Cortex of kidney (tissue), 1 donor: ENCODE measurements at places on chromosomes 2 and 18.

DNA sequence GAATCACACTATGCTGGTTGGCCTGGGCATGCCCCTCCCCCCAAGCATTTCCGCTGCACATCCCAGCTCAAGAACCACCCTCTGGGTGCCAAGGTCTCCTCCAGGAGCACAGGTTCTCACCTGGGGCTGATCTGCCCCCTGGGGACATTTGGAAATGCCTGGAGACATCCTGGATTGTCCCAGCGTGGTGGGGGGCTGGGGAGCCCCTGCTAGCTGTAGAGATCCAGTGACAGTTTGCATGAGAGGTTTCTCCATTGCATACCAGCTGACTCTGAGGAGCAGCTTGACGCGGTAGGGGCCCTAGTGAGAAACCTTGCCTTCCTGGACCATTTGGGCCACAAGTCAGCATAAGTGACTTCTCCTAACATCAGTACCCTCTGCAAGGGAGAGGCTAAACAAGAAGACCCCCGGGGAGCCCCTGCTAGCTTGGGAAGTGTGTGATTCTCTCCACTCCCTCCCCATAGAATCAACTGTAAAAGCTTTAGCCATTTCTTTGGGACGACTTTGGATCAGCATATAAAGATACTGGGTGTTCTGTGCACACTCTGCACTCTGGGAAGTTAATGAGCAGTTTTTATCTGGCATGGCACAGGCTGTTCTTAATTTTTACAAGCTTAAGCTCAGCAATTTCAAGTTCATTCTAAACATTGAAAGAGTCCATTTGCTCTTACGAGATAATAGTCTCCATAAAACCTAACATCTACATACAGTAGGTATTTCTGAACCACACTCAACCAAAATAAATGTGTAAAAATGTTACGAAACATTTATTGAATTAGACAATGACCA is 94.1 kb downstream of the GBX2 start:
- DNase-seq: no peak

DNA sequence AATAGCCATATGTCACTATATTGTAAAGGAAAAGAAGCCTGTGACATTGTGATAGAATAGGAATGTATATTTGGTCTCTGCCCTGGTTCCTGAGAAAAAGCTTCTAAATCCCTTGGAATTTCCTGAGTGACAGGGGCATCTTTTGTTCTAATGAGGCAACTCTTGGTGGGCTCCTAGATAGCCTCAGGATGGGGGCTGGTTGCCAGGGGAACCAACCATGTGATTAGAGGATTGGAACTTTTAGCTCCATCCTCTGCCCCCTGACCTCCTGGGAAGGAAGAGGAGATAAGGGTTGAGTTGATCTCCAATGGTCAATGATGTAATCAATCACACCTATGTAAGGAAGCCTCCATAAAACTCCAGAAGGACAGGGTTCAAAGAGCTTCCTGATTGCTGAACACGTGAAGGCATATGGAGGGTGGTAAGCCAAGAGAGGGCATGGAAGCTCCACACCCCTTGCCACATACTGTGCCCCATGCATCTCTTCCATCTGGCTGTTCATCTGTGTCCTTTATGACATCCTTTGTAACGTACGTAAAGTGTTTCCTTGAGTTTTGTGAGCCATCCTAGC is 2.9 kb upstream of the ME2 start:
- no peak for DNase-seq

DNA sequence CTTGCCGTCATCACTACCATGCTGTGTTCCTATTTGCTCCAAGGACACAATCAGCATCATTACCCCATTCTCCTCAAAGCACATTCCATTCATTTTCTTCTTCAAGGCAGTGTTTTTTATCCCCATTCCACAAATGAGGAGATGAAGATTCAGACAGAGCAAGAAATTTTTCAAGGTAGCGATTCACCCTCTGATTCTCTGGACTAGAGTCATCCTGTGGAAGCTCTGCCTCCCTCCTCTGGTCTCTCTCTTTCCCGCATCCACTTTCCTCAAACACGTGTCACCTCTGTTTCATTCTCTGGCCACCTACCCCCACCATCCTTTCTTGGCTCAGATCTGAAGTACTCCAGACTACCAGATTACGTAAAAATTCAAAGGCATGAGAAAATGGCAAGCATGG is 297.9 kb downstream of the SOX11 start:
- no peak for DNase-seq

DNA sequence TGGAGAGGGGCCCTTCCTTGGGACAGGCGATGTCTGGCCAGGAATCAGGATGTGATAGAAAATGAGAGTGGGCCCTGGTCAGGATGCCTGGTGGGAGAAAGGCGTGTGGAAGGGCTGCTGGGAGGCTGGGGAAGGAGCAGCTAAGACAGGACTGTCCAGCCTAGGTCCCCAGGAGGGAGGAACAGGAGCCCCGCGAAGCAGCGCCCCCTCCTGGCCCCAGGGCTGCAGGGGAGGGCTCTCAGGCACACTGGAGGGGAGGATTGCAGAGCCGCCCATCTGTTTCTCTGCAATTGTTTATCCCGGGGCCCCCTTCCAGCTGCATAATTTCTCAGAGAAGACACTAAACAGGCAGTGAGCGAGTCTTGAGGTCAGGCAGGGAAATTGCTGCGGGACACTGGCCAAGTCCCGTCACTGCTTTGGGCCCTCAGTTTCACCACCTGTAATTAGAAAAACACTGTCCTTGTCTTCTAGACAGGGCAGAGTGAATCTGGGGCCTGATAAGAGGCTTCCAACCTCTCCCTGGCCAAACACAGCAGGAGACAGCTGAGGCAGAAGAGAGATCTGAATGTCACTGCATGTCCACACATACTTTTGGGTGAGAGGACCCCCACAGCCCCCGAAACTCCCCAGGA is 3.9 kb upstream of the NPPC start:
- no peak for DNase-seq

- no peak for DNase-seq
Measured at GRCh38 chr2:70024284-70024683, 62.9 kb upstream of the ASPRV1 start.

DNA sequence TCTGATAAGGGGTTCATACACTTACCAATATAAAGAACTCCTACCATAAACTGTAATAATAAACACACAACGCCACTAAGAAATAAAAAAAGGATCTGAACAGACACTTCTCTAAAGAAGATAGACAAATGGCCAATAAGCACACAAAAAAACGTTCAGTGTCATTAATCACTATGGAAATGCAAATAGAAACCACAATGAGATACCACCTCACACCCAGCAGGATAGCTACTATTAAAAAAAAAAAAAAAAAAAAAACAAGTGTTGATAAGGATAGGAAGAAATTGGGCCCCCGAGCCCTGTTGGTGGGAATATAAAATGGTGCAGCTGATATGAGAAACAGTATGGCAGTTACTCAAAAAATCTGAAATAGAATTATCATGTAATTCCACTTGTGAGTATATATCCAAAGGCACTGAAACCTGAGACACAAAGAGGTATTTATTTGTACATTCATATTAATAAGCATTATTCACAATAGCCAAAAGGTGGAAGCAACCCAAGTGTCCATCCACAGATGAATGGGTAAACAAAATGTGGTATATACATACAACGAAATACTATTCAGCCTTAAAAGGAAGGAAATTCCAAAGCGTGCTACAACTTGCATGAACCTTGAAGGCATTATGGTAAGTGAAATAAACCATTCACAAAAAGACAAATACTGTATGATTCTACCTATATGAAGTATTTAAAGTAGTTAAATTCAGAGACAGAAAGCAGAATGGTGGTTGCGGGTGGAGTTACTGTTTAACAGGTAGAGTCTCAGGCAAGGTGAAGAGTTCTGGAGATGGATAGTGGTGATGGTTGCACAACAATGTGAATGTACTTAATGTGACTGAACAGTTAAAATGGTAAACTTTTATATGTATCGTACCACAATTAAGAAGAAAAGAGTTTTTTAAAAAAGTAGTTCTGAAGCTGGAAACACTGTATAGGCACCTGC is 17.9 kb downstream of the REV1 start:
- no peak for DNase-seq

GRCh38 chr2:199895406-199895805 is 15.7 kb upstream of the C2orf69 start:
- DNase-seq: no peak

DNA sequence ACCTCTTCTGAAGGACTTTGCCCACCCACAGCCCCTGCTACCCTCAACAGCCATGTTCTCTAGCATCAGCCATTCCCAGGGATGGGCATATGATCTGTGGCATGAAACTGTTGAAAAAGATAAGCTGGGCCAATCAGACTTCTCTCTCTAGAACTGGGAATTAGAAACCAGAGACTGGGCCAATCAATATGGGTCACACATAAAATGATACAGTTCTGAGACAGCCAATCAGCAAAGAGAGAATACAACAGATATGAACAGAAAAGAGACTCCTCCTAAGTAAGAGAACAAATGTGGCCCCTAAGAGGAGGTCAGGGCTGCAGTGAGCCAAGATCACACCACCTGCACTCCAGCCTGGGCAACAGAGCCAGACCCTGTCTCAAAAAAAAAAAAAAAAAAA is 2.1 kb downstream of the KIDINS220 start:
- DNase-seq: no peak

DNA sequence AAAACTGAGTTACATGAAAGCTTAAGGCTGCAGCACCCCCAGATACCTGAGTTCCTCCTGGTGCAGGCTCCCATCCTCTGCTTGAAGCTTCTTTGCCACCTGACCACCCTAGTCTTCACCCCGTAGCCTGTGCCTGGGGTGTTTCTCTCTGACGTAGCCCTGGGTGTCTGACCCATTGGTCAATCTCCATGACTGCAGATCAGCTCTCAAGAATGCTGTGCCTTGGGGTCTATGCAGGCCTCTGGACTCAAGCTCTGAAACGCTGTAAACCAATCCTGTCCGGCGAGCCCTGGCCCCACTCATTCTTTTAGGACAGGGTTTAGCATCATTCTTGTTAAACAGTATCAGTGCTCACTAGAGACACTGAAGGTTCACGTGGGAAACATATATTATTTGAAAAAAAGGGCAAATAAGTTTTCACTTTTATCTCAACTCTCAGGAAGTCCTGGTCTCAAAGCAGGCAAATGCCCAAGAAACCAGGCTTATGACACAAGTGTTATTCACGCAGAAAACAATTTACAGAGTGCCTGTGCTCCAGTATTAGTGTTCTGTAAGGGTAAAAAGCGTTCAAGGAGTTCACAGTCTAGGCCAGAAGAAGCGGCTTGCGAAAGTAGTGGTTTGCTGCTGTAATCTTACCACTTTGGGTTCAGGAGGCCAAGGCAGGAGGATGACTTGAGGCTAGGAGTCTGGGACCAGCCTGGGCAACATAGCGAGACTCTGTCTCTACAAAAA is 22.8 kb upstream of the PPP4R1 start:
- no peak for DNase-seq

- no peak for DNase-seq
Measured at GRCh38 chr2:84781942-84782716, 98.8 kb downstream of the TRABD2A start.

DNA sequence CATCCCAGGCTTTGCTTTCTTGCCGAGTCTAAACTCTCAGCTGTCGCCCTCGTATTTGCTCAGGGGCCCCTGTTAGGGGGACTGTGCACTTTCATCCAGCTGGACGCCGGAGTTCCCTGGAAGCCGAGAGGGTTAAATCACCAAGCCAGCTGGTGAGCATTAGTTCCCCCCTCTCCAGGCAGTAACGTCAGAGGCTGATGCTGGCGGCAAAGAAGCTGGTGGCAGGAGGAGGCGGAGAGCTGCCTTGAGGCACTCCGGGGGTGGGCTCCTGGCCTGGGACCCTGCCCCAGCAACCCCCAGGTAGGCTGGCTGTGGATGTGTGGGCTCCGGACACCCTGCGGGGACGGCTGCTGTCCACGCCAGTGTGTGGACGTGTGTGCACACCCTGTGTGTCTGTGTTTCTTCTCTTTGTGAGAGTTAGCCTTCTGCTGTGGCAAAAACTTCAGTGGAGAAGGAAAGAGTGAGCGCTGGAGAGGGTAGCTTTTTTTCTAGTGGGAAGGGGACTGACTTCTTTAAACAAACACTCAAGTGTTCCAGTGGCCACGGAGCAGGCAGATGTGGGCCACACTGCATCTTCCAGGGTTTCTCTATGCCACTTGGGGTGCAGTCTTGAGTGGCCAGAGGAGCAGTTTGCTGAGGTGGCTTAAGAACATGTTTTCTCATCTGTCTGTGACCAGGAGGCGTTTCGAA is 84.7 kb downstream of the GLI2 start:
- DNase-seq: no peak

DNA sequence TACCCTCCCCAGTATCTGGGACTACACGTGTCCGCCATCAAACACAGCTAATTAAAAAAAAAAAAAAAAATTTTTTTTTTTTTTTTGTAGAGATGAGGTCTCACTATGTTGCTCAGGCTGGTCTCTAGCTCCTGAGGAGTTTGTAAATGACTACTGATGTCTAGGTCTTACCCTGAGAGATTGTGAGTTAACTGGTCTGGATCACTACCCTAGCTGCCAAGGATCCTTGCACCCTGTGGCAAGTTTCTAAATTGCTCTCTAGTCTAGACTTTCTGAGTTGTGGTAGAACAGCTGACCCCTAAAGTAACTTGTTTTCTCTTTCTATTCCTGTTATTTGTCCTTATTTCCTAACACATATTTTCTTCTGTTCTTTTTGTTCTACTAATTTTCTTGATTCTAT is 44.5 kb downstream of the ABHD3 start:
- no peak for DNase-seq

- DNase-seq: no peak
Measured at GRCh38 chr18:45930963-45931362, 36.2 kb downstream of the EPG5 start.

GRCh38 chr2:117714110-117714509 is 100.4 kb upstream of the DDX18 start:
- no peak for DNase-seq

GRCh38 chr2:128237911-128238697 is 80.6 kb downstream of the HS6ST1 start:
- no peak for DNase-seq

- DNase-seq: no peak
Measured at GRCh38 chr2:177028296-177028695, 184.3 kb upstream of the HNRNPA3 start.
